NCI-H1417 (cell line): ENCODE measurements at places on chromosomes 2 and 18.

GRCh38 chr18:8656232-8656631 lies 47.0 kb downstream of the RAB12 start:
- no peak for DNase-seq

GRCh38 chr2:170365003-170365402 lies 187.1 kb downstream of the MYO3B start:
- DNase-seq = no peak

DNA sequence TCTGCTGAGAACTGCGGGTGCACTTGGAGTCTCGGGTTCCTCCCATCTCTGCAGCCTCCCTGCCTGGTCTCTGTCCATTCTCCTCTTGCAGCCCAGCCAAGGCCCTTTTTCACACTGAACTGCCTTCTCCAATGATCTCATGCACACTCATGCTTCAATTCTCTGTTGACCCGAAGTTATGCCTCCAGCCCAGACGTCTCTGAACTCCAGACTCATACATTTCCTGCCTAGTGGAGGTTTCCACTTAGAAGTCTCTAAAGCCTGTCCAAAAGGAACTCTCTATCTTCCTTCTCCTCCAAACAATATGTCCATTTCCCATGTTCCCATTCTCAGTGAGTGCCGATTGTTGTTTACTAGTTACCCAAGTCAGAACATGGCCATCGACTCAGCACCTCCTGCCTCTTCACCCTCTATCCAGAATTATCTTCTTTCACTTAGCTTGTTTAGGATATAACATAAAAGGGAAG lies 155.2 kb downstream of the IRS1 start:
- no peak for DNase-seq

DNA sequence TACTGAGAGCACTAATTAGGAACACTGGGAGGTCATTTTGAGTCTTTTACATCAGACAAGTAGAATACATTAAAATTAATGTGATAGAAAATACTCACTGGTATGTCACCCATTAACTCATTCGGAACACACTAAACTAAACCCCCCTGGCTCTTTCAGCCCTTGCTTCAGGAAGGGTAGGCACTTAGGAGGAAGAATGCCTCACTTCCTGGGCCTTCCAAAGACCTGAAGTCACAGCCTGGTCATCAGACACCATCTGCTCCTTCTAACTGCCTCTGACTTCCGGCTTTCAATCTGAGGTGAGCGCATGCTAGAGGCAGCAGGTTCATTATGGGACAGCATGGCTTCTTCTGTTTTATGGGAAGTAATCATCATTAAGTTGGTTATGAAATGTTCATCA lies 451.4 kb downstream of the PID1 start:
- DNase-seq = peak; percentile 10

DNA sequence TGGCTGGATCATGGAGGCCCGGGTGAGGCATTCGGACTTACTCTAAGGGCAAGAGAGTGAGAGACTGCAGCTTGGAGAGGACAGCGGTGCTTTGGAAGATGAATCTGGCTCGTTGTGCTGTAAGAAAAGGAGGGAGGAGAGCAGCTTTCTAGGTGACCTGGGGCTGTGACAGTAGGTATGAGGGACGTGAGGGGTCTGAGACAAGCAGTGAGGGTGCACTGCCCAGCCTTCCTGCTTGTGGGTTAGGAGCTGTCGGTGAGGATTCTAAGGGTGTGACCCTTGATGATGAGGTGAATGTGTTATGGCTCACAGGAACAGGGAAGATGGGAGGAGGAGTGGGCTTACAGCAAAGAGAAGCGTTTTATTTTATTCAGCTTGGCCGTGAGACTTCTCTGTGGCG lies 27.1 kb upstream of the RHOB start:
- DNase-seq = no peak

DNA sequence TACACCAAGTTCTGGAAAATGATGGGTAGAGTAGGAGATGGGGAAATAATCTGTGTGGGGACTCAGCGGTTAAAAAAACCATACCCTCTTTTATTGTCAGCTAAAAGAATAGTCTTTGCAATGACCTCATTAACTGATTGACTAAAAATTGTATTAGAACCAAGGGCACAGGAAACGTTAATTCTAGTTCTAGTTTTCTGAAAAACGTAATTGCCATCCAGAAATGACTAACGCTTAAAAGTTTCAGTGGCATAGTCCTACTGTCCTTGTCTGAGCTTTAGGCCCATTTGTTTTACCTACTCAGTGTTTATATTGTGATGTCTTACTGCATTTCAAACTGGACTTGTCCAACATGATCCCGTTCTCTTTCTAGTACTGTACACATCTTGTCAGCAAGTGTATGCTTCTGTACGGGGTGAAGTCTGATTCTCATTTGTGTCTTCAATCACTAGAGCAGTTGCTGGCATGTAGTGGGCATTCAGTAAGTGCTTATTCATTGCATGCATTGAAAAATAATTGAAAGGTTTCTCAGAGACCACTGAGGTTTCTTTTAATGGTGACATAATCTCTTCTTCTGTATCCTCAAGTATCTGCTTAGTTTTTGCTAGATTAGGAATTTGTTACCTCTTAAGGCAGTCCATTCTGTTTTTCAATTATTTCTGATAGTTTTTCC lies 81.5 kb downstream of the ZNF407 start:
- DNase-seq = no peak

- DNase-seq = no peak
These were observed 32.2 kb downstream of the NHEJ1 start for GRCh38 chr2:219128396-219128795.

- DNase-seq = no peak
These were observed 240.2 kb downstream of the KCNS3 start for GRCh38 chr2:18118703-18119102.

DNA sequence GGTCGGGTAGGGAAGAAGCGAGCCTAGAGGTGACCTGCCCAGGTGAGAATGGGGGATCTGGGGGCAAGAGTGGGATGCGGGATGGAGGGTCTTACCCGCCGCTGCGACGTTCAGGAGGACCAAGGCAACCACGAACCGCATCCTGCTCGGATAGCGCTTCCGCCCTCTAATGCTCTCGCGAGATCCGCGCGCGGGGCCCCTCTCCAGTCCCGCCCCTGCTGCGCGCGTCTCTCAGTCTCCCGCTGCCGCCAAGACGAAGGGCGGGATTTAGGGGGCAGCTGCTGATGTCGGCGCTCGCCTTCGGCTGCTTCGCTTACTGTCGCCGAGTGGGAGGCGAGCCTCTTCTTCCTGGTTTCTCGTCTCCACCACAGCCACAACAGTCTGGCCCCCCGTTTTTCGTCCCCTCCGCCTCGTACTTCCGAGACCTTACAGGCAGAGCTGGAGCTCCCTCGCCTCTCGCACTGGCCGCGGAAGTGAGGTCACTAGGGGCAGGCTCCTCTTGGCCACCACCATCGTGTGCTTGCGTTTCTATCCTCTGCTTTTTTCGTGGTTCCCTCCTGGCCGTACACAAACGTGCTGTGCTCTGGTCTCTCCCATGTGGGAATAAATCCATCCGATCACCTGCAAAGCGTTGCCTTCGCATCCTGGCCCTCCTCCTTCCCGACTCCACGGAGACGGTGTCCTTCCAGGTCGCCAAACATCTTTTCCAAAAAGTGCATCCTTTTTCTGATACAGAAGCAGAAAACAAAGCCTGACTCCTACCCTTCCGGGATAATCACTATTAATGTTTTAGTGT lies at the start of gene TGOLN2:
Gene TGOLN2, minus strand, starts transcription at position 168 of the 796 bp plus-strand sequence. Its CDS starts 27 bp downstream, at position 141.
- peak; percentile 90 for DNase-seq

- DNase-seq = no peak
These were observed 2.0 kb downstream of the SLC66A3 start for GRCh38 chr2:11157296-11157695.

DNA sequence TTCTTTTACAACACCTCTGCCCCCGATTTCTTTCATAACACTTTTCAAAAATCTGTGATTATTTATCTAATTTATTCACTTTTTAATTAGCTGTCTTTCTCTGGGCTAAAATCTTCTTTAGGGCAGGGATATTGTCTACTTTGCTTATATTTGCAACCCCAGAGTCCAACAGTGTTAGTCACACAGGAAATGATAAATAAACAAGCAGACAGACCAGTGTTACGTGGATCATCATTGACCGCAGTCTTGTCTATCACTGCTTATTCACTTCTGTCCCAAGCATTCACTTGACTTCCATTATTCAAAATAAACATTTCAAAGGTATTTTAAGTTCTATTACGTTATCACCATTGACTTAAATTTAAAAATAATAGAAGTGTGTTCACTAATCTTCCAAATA lies 237.6 kb upstream of the UBE2E3 start:
- no peak for DNase-seq

DNA sequence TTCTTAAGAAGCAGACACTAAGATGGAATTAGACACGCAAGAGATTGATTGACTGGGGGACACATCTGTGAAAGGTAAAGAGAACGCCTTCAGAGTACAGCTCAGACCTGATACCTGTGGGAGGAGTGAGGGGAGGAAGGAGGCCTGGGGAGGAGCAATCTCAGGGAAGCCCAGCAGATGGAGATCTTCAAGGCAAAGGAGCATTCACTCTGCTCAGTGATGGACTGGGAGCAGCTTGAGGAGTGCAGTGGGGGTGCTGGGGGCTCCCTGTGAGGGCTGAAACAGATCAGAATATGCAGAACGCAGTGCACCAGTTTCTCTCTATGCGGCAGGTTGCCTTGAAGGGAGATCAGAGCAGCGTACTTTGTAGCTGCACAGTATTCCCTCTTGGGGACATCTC lies 103.7 kb upstream of the ATP8B1 start:
- DNase-seq = peak; percentile 41
